T-helper 17 cell (primary cell): ENCODE measurements at places on chromosomes 5 and 9. TPM values are rescaled to one million over a fixed set of nuclear protein-coding genes. Genes with fewer than 3 reads are reported as not detected.
A peak's percentile ranks its signal among the peaks of the same experiment; 100 is the strongest.

The FAM221B gene
- not detected for total RNA-seq

The CCDC192 gene
- not detected for total RNA-seq

The FOXE1 gene
- total RNA-seq: not detected

The MAMDC4 gene
- total RNA-seq: 3.4 TPM

The WDR38 gene
- not detected for total RNA-seq

The SNX18 gene
- total RNA-seq: 11.2 TPM

The INSL4 gene
- 0.16 TPM for total RNA-seq

The SLC46A2 gene
- not detected for total RNA-seq

- no peak for DNase-seq
Measured at GRCh38 chr9:90818279-90818678, 16.7 kb downstream of the SYK start.

DNA sequence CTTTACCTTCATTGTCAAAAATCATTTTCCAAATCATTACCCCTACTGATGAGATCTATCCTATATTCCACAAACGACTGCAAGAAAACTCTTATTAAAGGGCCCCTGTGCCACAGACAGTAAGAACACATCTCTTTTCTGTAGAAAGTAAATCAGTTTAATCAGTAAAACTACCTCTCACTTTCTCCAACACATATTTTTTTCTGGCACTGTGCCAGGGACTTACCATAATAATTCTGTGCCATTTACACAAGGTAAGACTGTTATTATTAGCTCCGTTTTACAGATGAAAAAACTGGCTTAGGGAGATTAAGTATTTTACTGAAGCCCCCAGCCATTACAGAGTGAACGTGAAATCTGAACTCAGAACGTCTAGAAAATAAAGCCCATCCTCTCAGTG is 587.0 kb upstream of the COX7C start:
- DNase-seq: no peak

- DNase-seq: no peak
Measured at GRCh38 chr5:72644296-72644695, 137.1 kb upstream of the ZNF366 start.

DNA sequence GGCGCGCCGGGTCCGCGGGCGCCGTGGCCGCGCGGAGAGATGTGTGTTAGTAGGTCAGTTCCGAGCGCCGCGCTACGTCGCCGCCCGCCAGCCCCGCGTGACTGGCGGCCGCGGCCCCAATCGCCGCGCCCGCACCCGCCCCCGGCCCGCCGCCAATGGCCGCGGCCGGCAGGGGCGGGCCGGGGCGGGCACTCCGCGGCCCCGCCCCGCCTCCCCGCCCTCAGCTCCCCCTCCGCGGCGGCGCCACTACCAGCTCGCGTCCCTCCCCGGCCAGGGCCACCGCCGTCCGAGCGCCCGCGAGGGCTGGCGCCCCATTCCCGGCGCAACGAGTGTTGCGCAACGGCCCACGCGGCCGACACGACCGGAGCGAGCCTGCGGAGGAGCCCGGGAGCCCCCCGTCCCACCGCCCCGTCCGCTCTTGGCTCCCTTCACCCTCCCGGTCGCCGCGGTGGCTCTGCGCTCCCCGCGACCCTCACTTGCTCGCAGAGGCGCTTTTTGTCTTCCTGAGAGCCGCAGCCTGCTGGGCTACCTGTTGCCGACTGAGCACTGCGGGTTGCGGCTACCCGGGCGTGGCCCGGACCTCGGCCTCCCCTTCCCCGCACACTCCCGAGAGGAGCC is at the start of gene NFIL3:
Gene NFIL3 (minus strand): TSS at position 48 of the 618 bp plus-strand sequence. CDS start 13,098 bp downstream, outside the sequence.
- peak; percentile 64 for DNase-seq

DNA sequence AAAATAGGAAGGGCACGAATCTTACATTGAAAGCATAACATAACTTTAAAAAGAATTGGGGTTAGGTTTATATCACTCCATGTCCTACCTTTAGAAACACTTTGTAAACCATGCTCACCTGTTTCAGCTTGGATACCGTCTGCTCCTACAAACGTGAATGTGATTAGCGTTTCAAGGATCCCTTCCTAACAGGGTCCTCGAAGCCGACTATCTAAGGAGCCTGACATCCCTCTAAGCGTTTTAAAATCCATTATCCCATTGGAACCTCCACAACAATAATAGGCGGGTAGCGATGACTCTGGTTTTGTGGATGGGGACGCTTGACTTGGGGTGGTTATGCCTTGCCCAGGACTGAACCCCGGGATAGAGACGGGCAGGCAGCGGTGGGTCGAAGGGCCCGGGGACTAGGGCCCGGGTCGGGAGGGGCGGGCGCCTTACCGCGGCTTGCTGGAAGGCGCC is 937 bp downstream of the SVEP1 start:
- no peak for DNase-seq

- no peak for DNase-seq
Measured at GRCh38 chr9:94554439-94555331, at the start of gene PCAT7. Gene PCAT7, plus strand, starts transcription at chr9:94555083.

DNA sequence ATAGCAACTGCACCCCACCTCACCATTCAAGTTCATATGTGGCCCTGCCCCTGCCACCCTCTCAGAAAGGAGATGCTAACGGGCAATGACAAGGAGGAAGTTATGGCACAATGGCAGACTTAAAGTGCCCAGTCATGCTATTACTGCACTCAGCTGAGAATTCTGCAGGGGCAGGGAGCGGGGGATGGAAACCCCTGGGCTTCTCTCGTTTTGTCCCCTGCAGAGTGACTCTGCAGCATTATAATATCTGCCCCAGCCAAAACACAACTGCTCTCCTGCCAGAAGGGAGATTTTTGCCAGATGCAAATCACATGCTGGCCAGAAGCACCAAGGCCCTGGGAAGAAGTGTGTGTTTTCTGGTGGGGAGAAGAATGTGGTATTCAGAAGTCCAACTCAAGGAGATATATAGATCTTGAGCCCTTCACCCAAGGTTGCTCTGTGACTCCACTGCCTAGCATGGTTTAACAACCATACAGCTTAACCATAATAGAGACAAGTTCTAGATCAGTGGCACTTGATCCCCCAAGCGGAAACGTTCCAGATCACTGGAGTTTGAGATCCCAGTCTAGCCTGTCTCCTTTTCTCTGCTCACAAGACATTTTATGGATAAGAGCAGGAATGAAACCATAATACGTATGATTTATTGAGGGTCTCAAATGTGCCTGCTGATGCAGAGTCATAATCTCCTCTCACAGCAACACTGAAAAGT is 207.0 kb upstream of the MAP3K1 start:
- no peak for DNase-seq

DNA sequence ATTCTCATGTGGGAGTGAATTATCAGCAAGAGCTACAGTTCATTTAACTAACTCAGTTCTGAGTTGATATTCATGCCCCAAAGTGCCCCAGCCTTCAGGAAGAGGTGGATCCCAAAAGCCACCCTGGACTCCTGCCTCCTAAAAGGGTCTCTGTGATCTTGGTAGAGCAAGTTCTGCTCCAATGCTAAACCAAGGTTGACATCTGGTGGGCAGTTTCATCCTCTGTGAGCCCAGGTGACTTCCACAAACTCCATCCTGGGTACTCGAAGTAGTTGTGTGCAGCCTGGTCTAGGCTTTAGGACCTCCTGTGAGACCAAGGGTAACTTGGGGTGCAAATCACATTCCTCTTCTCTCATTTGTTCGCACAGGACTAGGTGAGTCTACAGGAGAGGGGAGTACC is 816.8 kb downstream of the MTRR start:
- no peak for DNase-seq

DNA sequence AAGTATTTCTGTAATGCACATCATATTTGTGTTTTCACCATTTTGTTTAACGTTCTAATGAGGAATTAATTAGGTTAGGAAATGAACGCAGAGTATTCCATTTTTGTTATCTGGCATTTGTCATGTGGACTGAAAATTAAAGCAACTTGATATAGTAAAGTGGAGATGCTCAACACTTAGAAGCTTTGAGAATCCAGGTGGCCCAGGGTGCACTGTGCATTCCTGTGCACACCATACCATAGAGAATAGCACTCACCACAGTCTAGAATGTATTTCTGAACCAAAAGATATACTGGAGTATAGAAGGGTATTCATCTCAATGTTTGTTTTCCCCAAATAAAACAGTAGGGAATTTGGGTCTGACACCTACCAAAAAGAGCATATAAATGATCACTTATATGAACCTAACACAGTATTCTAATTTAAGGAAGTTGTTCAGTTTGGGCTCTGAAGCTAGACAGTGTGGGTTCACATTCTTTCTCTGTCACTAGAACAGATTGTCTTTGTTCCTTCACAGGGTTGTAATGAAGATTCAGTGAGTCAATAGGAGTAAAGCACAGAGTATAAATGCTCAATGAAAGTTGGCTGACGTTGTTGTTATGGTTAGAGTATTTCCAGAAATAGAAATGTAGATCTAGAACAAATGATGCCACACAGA is 125.6 kb upstream of the DMRT1 start:
- DNase-seq: no peak

DNA sequence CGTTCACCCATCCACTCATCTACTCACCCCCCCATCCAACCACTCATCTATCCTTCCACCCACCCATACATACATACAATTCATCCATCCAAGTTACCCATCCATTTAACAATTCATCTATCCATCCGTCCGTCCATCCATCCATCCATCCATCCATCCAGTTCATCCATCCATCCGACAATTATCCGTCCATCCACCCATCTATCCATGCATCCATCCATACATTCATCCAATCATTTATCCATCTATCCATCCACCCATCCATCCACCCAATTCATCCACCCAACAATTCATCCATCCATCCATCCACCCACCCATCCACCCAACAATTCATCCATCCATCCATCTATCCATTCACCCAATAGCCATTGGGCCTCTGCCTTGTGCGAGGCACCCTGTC is 173.2 kb upstream of the MVB12B start:
- no peak for DNase-seq

DNA sequence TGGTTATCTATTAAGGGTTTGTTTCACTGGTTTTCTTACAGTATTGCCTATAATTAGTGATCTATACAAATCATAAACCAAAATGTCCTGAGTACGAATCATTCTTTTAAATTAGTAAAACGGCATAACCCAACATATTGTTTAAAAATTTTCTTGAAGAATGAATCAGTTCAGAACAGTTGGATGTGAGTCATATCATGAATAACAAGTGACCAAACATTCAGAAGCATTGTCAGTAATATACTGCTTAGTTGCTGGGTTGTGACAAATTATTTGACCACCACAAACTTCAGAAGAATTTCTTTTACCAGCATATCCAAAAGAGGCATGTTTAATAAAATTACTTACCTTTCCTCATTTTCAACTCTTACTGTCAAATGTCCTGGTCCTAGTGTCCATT is 111.2 kb downstream of the UNC13B start:
- DNase-seq: no peak

DNA sequence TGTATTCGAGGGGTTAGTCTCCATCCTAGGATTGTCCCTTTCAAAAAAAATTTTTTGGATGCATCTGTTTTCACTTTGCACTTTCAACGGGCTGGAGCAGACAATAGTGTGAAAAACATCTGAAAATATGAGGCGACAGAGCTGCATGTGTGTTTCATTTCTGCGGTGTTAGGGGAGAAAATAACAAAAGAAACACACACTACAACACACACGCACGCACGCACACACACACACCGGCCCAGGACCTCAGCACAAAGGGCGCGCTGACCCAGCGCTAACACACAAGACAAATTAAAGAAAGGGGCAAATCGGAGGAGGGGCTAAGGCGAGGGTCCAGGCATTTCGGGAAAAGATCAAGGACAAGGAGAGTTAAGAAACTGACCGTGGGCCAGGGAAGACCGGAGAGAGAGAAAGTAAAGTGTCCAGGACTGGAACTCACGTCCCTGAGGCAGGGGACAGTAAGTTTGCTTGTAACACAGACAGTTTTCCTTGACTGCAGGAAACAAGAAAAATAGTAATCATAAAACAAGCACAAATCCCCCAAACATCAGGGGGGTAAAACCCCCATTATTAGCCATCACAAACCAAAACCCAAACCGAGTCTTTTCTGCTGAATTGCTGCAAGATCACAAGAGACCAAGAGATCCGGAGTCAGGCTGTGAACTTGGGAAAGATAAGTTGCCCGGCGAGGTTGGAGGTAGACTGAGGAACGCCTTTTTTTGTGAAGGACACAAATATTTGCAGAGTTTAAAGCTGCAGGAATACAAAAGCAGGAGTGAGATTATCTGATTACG is 302.1 kb downstream of the PARP8 start:
- DNase-seq: no peak

DNA sequence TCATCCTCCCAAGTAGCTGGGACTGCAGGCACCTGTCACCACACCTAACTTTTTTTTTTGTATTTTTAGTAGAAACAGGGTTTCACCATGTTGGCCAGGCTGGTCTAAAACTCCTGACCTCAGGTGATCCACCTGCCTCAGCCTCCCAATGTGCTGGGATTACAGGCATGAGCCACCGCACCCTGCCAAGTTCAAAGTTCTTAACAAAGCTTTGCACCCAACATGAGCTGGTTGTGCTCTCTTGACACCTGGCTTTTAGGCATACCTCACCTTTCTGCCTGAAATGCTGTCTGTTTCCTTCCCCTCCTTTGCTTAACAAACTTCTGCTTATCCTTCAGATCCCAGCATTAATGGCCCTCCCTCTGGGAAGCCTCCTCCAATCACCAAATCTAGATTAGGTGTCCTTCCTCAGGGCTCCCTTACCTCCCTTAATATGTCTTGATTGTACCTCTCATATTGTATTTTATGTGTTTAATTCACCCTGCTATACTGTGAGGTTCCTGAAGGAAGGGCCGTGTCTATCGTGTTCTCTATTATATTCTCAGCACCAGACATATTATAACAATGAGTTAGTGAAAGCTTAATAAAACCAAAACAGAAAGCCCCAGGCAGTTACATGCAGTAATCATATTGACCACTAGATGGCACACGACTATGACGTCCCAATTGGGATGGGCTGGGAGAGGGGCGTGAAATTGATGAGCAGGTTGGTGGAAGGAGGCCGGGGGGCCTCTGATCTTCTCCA is 62.9 kb upstream of the PPARGC1B start:
- DNase-seq: no peak

DNA sequence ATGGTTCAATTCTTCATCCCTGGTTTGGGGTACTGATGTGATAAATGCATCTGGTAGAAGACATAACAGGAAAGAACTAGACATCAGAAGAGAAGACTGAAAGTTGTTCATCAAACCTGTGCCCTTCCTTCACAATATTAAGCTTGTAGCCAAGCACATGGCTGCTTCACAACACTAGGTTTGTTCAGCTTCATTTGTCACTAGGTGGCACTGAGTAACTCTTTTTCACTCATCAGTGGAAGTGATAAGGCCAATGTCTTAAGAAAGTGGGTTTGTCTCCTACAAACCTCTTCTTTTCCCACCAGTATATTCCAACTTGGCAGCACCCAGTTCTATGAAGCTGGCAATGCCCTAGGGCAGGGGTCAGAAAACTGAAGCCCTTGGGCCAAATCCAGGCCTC is 26.9 kb downstream of the ZNF484 start:
- DNase-seq: no peak

DNA sequence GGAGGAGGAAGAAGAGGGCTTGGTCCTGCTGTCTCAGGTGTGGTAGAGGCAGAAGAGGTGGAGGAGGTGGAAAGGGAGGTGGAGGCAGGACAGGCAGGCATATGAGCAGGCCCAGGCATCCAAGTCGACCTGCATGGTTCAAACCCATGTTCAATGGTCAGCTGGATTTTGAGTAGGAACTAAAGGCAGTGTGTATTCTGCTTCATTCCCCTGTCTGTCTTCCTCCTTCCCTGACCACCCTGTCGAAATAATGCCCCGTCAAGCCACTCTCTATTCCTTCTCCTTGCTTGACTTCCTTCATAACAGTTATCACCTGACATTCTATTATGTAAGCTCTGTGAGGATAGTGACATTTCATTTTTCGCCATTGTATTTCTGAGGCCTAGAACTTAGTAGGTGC is 34.8 kb downstream of the ATP6V0E1 start:
- DNase-seq: no peak

GRCh38 chr9:93549611-93550010 is 26.8 kb upstream of the PHF2 start:
- no peak for DNase-seq

GRCh38 chr9:129569502-129570449 is 51.1 kb downstream of the C9orf50 start:
- no peak for DNase-seq
